ENCODE measurements at places on chromosomes 16 and 17. TPM values are rescaled to one million over a fixed set of nuclear protein-coding genes. Genes with fewer than 3 reads are reported as not detected.

ITGB4 gene
- 66.3 TPM for total RNA-seq

TOX3 gene
- total RNA-seq, result not detected

DNA sequence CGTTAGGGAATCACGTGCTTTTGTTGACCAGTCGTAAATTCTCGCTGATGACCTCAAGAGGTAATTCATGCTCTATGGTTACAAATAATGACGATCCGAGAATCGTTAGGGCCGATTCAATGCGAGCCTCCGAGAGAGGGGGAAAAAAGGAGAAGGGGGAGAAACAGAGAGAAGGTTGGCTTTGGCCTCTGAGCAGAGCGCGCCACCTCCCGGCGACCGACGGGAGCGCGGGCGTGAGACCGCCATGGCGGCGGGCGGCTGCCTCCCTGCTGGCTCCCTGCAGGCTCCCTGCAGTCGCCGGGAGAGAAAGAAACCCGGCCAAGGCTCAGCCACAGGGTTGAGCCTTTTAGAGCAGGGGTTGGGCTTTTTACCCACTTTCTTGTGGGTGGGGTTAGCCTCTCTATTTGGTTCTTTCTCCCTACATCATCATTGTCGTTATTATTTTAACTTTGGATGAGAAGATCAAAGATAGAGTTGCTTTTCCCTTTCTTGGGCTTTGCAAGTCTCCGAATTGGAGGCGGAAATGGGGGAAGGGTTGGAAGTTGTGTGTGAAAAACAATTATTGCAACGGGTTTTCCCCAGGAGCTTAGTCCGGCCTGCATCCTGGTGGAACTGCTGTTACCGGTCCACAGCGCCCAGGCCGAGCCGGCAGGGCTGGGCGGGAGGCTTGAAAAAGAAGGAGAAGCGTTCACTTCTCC is 410 bp upstream of the HOXB5 start:
- H3K27me3 ChIP-seq, result peaks cover 67% of the 10 kb centered on the region
- no peaks in the 10 kb centered on the region for H3K36me3 ChIP-seq
- H3K27ac ChIP-seq, result no peak overlapping the region
- H3K4me1 ChIP-seq, result peaks cover 71% of the 10 kb centered on the region
- peak overlapping the region; percentile 58 for H3K4me3 ChIP-seq

GRCh38 chr16:17461951-17462729 is 8.6 kb downstream of the XYLT1 start:
- H3K4me3 ChIP-seq, result no peak overlapping the region
- H3K36me3 ChIP-seq, result no peaks in the 10 kb centered on the region
- no peak for ATAC-seq
- no peaks in the 10 kb centered on the region for H3K4me1 ChIP-seq
- no peaks in the 10 kb centered on the region for H3K27me3 ChIP-seq
- no peak overlapping the region for H3K27ac ChIP-seq

- no peak overlapping the region for H3K4me3 ChIP-seq
- peak overlapping the region; percentile 72 for H3K27ac ChIP-seq
- ATAC-seq, result peak; percentile 40
- peaks cover 23% of the 10 kb centered on the region for H3K36me3 ChIP-seq
Observed at GRCh38 chr17:1460233-1460632, 4.2 kb upstream of the CRK start.
